Immature natural killer cell (primary cell): ENCODE measurements at places on chromosomes 3 and 15. TPM values are rescaled to one million over a fixed set of nuclear protein-coding genes. Genes with fewer than 3 reads are reported as not detected.

DNA sequence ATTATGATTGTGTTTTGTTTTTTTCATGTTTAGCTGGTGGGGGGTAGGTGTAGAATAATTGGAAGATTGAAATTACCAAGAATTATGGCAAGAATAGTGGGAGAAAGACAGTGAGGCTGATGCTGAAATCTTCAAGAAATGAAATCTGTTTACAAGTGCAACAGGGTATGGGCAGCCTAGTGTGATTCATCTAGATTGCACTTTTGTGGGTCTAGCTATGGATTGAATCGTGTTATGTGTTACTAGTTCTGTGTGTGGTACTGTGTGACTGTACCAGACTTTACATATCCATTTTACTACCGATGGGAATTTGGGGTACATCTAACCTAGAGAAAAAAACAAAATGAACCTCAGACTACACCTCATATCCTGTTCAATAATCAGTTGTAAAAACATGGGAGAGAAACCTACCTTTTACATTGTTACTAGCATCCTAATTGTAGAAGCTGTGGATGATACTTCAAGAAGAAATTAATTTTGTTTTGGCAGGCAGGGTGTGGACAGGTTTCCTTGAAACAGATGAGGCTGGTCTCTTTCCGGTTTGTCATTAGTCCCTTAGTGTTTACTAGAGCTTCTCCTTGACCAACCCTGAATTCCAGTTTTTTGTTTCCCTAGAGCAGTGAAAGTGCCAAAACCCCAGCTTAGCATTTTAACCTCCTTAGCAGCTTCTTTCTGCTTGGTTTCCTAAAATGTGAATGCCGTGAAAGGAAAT, 47.9 kb downstream of the OPA1 start:
- no peaks in the 10 kb centered on the region for H3K27me3 ChIP-seq
- peaks cover 19% of the 10 kb centered on the region for H3K36me3 ChIP-seq
- no peak overlapping the region for H3K4me3 ChIP-seq
- DNase-seq, result no peak
- no peaks in the 10 kb centered on the region for H3K4me1 ChIP-seq

- no peaks in the 10 kb centered on the region for H3K36me3 ChIP-seq
- H3K4me1 ChIP-seq, result peaks cover 10% of the 10 kb centered on the region
Observed at GRCh38 chr3:195448205-195448875, 5.5 kb upstream of the ACAP2 start.

Gene LDHAL6B
- not detected for polyA plus RNA-seq

- H3K27ac ChIP-seq, result no peak overlapping the region
- no peak for DNase-seq
- no peaks in the 10 kb centered on the region for H3K4me1 ChIP-seq
- no peaks in the 10 kb centered on the region for H3K36me3 ChIP-seq
- H3K27me3 ChIP-seq, result peaks cover 16% of the 10 kb centered on the region
- no peak overlapping the region for H3K4me3 ChIP-seq
Observed at GRCh38 chr3:184423561-184423960, 43.7 kb downstream of the CHRD start.

Gene ZKSCAN7
- 0.88 TPM for polyA plus RNA-seq

GRCh38 chr3:72517921-72518424, 330.3 kb downstream of the SHQ1 start:
- H3K36me3 ChIP-seq, result no peaks in the 10 kb centered on the region
- peaks cover 1% of the 10 kb centered on the region for H3K27me3 ChIP-seq
- peaks cover 4% of the 10 kb centered on the region for H3K4me1 ChIP-seq
- H3K4me3 ChIP-seq, result no peak overlapping the region

Gene SLC22A14
- polyA plus RNA-seq, result not detected

GRCh38 chr15:88624156-88624970, 3.2 kb downstream of the AEN start:
- H3K36me3 ChIP-seq, result peaks cover 3% of the 10 kb centered on the region
- DNase-seq, result peak; percentile 71
- H3K27me3 ChIP-seq, result peaks cover 6% of the 10 kb centered on the region
- peak overlapping the region; percentile 58 for H3K4me3 ChIP-seq
- H3K27ac ChIP-seq, result peak overlapping the region; percentile 85
- H3K4me1 ChIP-seq, result peaks cover 78% of the 10 kb centered on the region

DNA sequence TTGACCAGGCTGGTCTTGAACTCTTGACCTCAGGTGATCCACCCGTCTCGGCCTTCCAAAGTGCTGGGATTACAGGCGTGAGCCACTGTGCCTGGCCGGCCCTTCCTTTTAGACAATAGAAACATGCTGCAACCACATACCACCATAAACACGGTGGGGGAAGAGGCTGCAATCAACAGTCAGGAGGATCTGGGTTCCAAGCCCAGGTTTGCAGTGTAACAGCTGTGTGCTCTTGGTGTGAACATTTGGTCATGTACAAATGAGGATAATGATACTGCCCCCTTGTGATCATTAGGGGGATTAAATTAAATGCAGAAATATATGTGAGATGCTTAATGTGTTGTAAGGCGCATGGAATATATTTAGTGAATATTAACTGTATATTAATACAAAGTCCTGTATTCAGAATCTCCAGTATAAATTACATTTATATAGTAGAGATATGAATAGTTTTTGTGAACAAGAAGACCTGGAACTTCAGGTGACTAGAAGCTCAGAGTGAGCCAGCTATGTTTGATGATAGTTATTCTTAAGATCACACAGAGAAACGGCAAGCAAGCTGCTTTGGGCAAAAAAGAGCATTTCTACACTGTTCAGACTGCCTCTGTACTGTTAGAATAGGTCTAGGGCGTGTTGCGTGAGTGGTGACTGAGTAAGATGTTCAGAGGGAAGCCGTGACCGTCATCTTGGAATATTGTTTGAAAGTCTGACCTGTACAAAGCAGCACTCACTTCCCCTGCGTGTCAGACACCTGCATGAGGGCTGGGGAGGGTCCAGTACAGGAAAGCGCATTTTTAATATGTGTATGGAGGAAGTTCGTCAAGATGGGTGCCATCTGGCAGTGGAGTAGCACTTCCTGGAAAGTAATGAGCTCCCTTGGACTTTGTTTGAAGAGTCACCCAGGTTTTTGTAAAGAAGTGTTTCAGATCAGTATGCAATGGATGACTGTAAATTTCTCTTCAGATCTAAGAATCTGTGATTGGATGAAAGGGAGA, 125.8 kb downstream of the PGPEP1L start:
- H3K4me3 ChIP-seq, result no peak overlapping the region
- no peaks in the 10 kb centered on the region for H3K27me3 ChIP-seq
- no peaks in the 10 kb centered on the region for H3K4me1 ChIP-seq
- DNase-seq, result peak; percentile 20
- H3K27ac ChIP-seq, result no peak overlapping the region

Gene TRIM42
- not detected for polyA plus RNA-seq

- no peak for DNase-seq
- H3K27ac ChIP-seq, result no peak overlapping the region
- H3K4me3 ChIP-seq, result no peak overlapping the region
- H3K27me3 ChIP-seq, result peaks cover 3% of the 10 kb centered on the region
- no peaks in the 10 kb centered on the region for H3K36me3 ChIP-seq
Observed at GRCh38 chr15:71715914-71716313, 94.4 kb upstream of the NR2E3 start.

GRCh38 chr15:43948691-43949325, 122.0 kb downstream of the WDR76 start:
- H3K4me3 ChIP-seq, result no peak overlapping the region
- no peak for DNase-seq
- H3K4me1 ChIP-seq, result no peaks in the 10 kb centered on the region
- no peak overlapping the region for H3K27ac ChIP-seq

GRCh38 chr15:67083135-67083762, 17.8 kb downstream of the SMAD3 start:
- peak overlapping the region; percentile 46 for H3K27ac ChIP-seq
- peaks cover 95% of the 10 kb centered on the region for H3K4me1 ChIP-seq
- H3K27me3 ChIP-seq, result peaks cover 35% of the 10 kb centered on the region
- peaks cover 10% of the 10 kb centered on the region for H3K36me3 ChIP-seq
- DNase-seq, result no peak

GRCh38 chr3:117427081-117427480, 717.5 kb downstream of the TUSC7 start:
- H3K4me1 ChIP-seq, result no peaks in the 10 kb centered on the region
- no peaks in the 10 kb centered on the region for H3K36me3 ChIP-seq
- peaks cover 2% of the 10 kb centered on the region for H3K27me3 ChIP-seq
- no peak overlapping the region for H3K4me3 ChIP-seq
- no peak for DNase-seq

- no peak for DNase-seq
- peak overlapping the region; percentile 84 for H3K4me3 ChIP-seq
- peaks cover 9% of the 10 kb centered on the region for H3K36me3 ChIP-seq
- H3K27me3 ChIP-seq, result no peaks in the 10 kb centered on the region
- peak overlapping the region; percentile 68 for H3K27ac ChIP-seq
- peaks cover 26% of the 10 kb centered on the region for H3K4me1 ChIP-seq
Observed at GRCh38 chr15:90903733-90904536, 833 bp downstream of the MAN2A2 start.

GRCh38 chr3:65625305-65625704, 413.4 kb downstream of the MAGI1 start:
- H3K4me3 ChIP-seq, result no peak overlapping the region
- no peak overlapping the region for H3K27ac ChIP-seq
- no peaks in the 10 kb centered on the region for H3K4me1 ChIP-seq
- H3K36me3 ChIP-seq, result no peaks in the 10 kb centered on the region
- DNase-seq, result no peak
- H3K27me3 ChIP-seq, result no peaks in the 10 kb centered on the region
